ENCODE measurements at places on chromosomes 3 and 15. TPM values are rescaled to one million over a fixed set of nuclear protein-coding genes. Genes with fewer than 3 reads are reported as not detected.

- H3K36me3 ChIP-seq, result no peaks in the 10 kb centered on the region
- no peaks in the 10 kb centered on the region for H3K4me1 ChIP-seq
- H3K4me3 ChIP-seq, result no peak overlapping the region
These were observed 128.5 kb downstream of the LMLN start for GRCh38 chr3:198088421-198088955.

GRCh38 chr15:83919978-83920510 is 266.1 kb downstream of the ADAMTSL3 start:
- no peak for DNase-seq
- no peaks in the 10 kb centered on the region for H3K36me3 ChIP-seq
- H3K4me3 ChIP-seq, result no peak overlapping the region
- H3K4me1 ChIP-seq, result peaks cover 2% of the 10 kb centered on the region

DNA sequence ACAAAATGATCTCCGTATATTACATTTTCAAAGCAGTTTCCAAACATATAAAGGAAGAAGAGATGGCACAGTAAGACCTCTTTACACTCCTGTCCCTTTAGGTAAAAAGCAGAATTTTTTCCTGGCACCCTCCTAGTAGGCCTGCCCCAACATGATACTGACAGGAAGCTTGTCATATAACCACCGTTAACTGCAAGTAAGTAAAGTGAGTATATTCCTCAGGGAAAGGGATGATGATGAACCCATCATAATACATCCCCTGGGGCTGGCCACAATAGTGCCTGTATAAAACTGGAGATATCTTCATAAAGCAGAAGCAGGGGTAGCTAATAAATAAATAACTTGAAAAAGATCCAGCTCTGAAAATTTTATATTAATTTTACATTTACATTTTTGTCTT is 893.0 kb downstream of the DIPK2A start:
- DNase-seq, result no peak
- H3K4me1 ChIP-seq, result no peaks in the 10 kb centered on the region

GRCh38 chr3:178295292-178295912 is 240.8 kb upstream of the KCNMB2 start:
- no peaks in the 10 kb centered on the region for H3K4me1 ChIP-seq
- H3K36me3 ChIP-seq, result no peaks in the 10 kb centered on the region
- no peak overlapping the region for H3K4me3 ChIP-seq
- H3K27ac ChIP-seq, result no peak overlapping the region

- H3K4me1 ChIP-seq, result no peaks in the 10 kb centered on the region
- H3K36me3 ChIP-seq, result no peaks in the 10 kb centered on the region
- no peak overlapping the region for H3K4me3 ChIP-seq
- no peak overlapping the region for H3K27ac ChIP-seq
- no peak for DNase-seq
These were observed 69.5 kb upstream of the MEF2A start for GRCh38 chr15:99496302-99496629.

- no peak overlapping the region for H3K27ac ChIP-seq
- DNase-seq, result no peak
- no peaks in the 10 kb centered on the region for H3K4me1 ChIP-seq
- H3K27me3 ChIP-seq, result no peaks in the 10 kb centered on the region
- peaks cover 19% of the 10 kb centered on the region for H3K36me3 ChIP-seq
These were observed 68.4 kb upstream of the HACD2 start for GRCh38 chr3:123653221-123653682.

- H3K27ac ChIP-seq, result no peak overlapping the region
- no peaks in the 10 kb centered on the region for H3K27me3 ChIP-seq
- H3K36me3 ChIP-seq, result peaks cover 6% of the 10 kb centered on the region
- no peaks in the 10 kb centered on the region for H3K4me1 ChIP-seq
- DNase-seq, result no peak
- H3K4me3 ChIP-seq, result no peak overlapping the region
These were observed 14.8 kb downstream of the ADAMTS7 start for GRCh38 chr15:78796510-78796909.

DNA sequence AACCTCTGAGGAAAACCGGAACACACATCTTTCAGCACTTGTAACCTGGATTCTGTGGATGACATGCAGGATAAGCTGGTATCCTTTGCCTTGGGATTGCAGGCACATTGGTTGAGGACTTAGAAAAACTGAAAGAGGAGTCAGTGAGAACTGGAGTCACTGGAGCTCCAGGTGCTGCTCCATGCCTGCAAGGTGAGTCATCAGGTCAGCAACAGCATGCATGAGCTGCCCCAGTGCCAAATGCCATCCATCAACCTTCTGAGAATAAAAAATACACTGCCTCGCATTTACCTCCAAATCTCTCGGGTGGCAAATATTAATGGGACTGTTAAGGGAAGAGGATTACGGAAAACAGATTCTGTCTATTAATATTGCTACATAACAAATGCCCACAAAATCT is 729.1 kb downstream of the NTRK3 start:
- H3K4me3 ChIP-seq, result no peak overlapping the region
- peak; percentile 45 for DNase-seq
- no peak overlapping the region for H3K27ac ChIP-seq
- H3K27me3 ChIP-seq, result no peaks in the 10 kb centered on the region

GRCh38 chr15:59434481-59434880 is 3.5 kb upstream of the FAM81A start:
- H3K27me3 ChIP-seq, result peaks cover 26% of the 10 kb centered on the region
- DNase-seq, result no peak
- H3K36me3 ChIP-seq, result no peaks in the 10 kb centered on the region
- H3K4me1 ChIP-seq, result no peaks in the 10 kb centered on the region
- no peak overlapping the region for H3K4me3 ChIP-seq
- no peak overlapping the region for H3K27ac ChIP-seq

DNA sequence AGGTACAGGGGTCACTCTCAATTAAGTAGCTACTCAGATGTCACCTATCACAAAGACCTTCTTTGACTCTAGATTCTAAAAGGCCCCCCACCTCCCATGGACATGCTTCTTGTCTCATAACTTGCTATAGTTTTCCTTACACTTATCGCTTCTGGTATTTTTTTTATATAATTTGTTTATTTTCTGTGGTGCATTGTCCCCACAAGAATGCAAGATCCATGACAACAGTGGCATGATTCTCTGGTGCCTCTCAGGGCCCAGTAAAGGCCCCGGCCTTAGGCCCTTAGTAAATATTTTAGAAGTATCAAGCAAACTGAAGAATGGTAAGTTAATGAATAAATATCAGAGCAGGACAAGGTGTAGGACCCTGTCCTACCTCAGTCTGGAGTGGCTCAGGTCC is 248.6 kb downstream of the CBLB start:
- no peaks in the 10 kb centered on the region for H3K36me3 ChIP-seq
- no peak for DNase-seq
- no peak overlapping the region for H3K4me3 ChIP-seq
- H3K4me1 ChIP-seq, result no peaks in the 10 kb centered on the region

The SAMMSON gene
- not detected for total RNA-seq

The RAD51 gene
- total RNA-seq, result 44.8 TPM
